ENCODE measurements at places on chromosomes 1 and 21.

- DNase-seq = no peak
Measured at GRCh38 chr21:23543333-23543732, 2063.9 kb downstream of the MRPL39 start.

GRCh38 chr1:103248417-103249102 lies 140.2 kb upstream of the COL11A1 start:
- DNase-seq = no peak

DNA sequence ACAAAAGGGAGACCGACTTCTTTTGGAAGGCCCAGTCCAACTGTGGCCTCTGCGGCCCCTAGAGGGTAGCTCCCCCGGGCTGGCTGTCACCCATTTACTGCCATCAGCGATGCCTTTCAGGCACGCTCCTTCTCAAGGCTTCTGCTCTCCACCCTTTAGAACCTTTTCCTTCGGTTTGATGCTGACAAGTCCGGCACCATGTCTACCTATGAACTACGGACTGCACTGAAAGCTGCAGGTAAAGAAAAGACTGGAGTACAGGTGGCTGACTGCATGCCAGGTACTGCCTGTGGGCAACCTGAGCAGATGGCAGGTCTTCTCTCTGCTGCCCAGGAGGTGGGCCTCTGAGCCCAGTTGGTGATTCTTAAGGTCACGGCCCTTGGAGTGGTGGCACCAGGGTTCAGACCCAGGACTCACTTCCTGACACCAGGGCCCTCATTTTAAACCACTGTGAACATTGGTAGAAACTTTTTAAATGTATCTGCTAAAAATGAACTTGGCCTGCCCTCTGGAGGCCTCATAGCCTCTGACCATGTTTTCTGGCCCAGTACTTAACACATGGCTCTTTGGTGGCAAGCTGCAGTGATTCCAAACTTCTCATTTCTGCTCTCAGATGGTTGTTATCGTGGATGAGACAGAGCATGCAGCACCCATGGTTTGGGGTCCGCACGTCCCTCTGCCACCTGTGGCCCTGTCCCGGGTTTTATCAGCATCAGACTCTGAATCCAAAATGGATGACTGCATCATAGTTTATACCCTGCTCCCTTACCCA lies 45.7 kb downstream of the CAPN9 start:
- DNase-seq = no peak

DNA sequence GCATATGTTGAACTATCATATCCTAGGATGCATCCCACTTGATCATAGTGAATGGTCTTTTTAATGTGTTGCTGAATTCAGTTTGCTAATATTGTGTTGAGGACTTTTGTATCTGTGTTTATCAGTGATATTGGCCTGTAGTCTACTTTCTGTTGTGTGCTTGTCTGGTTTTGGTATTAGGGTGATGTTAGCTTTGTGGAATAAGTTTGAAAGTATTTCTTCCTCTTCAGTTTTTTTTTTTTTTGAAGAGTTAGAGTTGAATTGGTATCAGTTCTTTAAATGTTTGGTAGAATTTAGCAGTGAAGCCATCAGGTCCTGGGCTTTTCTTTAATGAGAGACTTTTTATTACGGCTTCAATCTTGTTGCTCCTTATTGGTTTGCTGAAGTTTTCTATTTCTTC lies 162.3 kb downstream of the VAV3 start:
- DNase-seq = no peak

DNA sequence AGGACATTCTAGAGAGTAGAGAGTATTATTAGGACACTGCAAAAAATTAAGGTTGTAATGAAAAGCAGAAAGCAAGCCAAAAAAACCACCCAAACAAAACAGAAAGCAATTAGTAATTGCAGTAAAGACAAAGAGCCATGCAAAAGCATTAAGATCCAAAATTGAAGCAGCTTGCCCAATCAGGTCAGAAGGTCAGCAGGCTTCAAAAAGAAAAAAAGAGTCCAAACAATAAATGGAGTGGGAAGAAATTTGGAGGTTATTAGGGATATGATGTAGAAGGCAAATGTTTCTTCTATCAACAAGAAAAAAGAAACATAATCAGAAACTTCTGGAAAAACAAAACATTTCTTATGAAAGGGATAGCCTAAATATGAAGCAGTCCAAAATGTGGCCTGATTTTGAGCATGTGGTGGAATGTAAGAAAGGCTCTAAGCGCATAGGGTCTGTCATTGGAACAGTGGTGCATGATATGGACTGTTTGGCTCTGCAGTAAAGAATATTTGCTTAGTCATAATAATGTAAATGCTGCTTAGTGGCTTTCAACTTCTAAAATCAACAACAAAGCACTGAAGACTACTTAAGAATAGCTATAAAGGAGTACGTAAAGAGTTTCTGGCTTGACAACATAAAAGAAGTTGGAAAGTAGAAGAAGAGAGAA lies 4.8 kb downstream of the STUM start:
- no peak for DNase-seq

DNA sequence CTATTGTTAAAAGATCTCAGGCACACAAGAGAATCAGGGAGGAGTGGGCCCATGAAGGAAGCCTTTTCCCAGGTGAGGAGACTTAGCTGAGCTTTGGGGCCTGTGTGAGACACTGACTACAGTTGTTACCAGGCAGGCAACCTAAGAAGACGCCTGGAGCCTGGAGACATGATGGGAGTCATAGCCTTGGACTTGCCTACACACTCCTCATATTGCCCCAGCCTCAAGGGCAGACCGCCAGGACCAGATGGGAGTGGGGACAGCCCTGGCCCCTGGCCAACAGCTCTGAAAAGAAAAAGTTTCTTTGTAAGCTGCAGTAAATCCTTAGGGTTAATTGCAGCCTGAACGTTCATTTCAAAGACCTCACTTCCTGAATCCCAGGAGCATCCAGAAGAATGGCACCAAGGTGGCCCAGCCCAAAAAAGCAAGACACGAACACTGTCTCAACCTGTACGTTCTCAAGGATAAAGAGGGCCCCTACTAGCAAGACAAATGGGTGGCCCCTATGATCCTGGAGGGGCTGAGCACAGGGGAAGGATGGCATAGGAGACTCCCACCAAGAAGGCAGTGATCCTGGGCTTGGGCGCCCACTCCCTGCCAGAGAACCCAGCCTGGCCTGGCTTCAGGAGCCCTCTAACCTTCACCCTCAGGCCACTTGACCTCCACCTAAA lies 33.2 kb upstream of the BTG2 start:
- no peak for DNase-seq

GRCh38 chr1:214316593-214316992 lies 35.6 kb downstream of the SMYD2 start:
- DNase-seq = no peak

- no peak for DNase-seq
Measured at GRCh38 chr1:171787686-171788480, 6.4 kb downstream of the METTL13 start.

GRCh38 chr1:236397173-236397759 lies 3.2 kb downstream of the EDARADD start:
- DNase-seq = no peak

- no peak for DNase-seq
Measured at GRCh38 chr1:99598738-99599411, 47.0 kb upstream of the PALMD start.

DNA sequence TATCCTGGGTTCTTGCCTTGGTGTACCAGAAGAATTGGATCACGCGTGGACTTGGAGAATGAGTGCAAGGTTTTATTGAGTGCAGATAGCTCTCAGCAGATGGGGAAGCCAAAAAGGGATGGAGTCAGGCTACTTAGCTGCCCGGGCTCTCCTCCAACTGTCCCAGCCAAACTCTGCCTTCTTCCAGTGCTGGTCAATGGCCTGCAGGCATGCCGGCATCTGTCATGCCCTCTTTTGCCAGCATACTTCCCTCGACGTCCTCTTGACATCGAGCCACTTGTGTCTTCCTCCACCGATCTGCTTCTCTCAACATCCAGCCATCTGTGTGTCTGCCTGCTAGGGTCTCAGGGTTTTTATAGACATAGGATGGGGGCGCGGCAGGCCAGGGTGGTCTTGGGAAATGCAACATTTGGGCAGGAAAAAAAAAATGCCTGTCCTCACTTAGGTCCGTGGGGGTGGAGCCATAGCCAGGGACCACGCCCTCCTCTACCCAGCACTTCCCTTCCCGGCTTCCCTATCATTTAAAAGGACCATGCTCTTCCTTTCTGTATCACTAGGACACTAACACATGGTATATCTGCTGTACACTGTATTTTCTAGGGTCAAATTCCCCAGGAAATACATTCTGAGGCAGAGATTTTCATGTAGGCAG lies 47.0 kb upstream of the BCAR3 start:
- no peak for DNase-seq
